Glutamatergic neuron (in vitro differentiated cells): ENCODE measurements at places on chromosomes 2 and 18.

GRCh38 chr2:177679611-177680605 is 287.3 kb downstream of the AGPS start:
- DNase-seq = no peak
- H3K4me3 ChIP-seq = no peak overlapping the region
- H3K36me3 ChIP-seq = no peaks in the 10 kb centered on the region
- H3K27ac ChIP-seq = no peak overlapping the region

GRCh38 chr2:19073522-19073921 is 284.9 kb downstream of the OSR1 start:
- no peaks in the 10 kb centered on the region for H3K36me3 ChIP-seq
- no peaks in the 10 kb centered on the region for H3K27me3 ChIP-seq
- no peak for DNase-seq
- H3K4me3 ChIP-seq = no peak overlapping the region
- H3K27ac ChIP-seq = no peak overlapping the region
- H3K4me1 ChIP-seq = no peaks in the 10 kb centered on the region

GRCh38 chr2:190927301-190927700 is 46.7 kb downstream of the GLS start:
- no peaks in the 10 kb centered on the region for H3K27me3 ChIP-seq
- H3K4me3 ChIP-seq = no peak overlapping the region
- H3K27ac ChIP-seq = no peak overlapping the region
- H3K4me1 ChIP-seq = no peaks in the 10 kb centered on the region
- DNase-seq = no peak

DNA sequence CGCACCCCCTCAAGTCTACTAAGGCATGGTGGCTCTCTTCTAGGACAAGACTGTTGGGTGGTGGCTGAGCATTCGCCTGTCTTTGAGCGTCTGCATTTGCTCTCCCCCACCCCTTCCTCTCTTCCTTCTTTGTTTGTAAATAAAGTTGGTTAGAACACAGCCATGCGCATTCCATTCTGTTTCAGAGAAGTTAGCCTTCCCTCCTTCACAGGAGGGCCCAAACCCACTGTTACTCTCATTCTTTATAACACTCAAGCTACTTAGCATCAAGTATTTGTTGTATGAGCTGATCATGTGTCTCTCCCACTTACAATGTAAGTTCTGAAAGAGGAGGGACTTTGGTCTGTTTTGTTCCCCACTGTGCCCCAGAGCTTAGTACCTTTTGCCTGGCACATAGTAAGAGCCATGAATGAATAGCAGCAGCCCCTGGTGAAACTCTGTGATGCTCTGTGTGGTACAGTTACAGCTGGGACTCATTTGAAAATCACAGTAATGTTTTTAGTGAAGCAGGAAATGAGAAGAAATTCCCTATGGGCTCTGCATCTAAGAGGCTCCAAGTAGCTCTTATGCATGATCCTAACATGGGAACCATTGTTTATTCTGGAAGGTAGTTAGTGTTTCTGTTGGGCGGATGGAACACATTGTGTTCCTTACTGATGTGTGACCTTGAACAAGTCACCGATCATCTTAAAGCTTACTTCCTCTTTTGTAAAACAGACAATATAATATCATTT is 7.7 kb downstream of the MGAT5 start:
- no peak overlapping the region for H3K4me3 ChIP-seq
- no peak for DNase-seq
- H3K27me3 ChIP-seq = peaks cover 2% of the 10 kb centered on the region
- no peaks in the 10 kb centered on the region for H3K36me3 ChIP-seq

- H3K27ac ChIP-seq = no peak overlapping the region
- H3K4me3 ChIP-seq = no peak overlapping the region
- peaks cover 5% of the 10 kb centered on the region for H3K36me3 ChIP-seq
- peaks cover 2% of the 10 kb centered on the region for H3K4me1 ChIP-seq
Measured at GRCh38 chr2:46294176-46294836, 2.9 kb upstream of the EPAS1 start.

- no peaks in the 10 kb centered on the region for H3K36me3 ChIP-seq
- DNase-seq = no peak
- peaks cover 4% of the 10 kb centered on the region for H3K4me1 ChIP-seq
- H3K27ac ChIP-seq = no peak overlapping the region
Measured at GRCh38 chr2:46229134-46230063, 67.8 kb upstream of the EPAS1 start.

GRCh38 chr18:78611869-78612268 is 367.7 kb upstream of the SALL3 start:
- no peak overlapping the region for H3K4me3 ChIP-seq
- H3K36me3 ChIP-seq = peaks cover 8% of the 10 kb centered on the region
- no peaks in the 10 kb centered on the region for H3K27me3 ChIP-seq
- H3K4me1 ChIP-seq = no peaks in the 10 kb centered on the region
- H3K27ac ChIP-seq = no peak overlapping the region
- DNase-seq = no peak

DNA sequence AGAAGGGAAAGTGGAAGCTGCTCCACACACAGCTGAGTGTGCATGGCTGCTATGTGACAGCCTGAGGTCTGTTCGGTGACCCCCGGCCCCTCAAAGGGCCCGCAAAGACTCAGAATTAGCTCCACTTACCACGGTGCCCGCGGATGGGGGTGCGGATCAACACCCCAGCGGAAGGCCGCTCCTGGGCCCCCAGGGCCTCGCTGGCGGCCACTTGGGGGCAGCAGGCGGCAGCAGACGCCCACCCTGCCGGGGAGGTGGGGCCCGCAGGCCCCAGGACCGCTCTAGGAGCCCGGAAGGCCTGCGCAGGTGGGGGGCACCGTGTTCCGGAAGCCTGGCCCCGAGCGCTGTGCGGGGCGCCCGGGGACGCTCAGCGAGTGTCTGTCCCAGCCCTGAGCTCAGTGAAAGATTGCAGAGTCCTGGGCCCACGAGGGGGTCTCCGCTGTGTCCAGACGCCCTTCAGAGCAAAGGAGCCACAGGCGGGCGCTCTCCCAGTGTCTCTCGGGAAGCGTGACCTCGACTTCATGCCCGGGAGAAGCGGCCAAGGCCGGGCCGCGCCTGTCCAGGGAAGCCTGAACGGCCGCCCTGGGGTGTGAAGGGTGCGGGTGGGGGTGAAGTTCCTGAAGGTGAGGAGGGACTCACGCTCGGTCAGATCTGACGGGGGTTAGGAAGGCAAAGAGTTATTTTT is 118.7 kb downstream of the VAPA start:
- H3K36me3 ChIP-seq = peaks cover 7% of the 10 kb centered on the region
- H3K4me3 ChIP-seq = no peak overlapping the region
- H3K4me1 ChIP-seq = peaks cover 24% of the 10 kb centered on the region
- no peak for DNase-seq

DNA sequence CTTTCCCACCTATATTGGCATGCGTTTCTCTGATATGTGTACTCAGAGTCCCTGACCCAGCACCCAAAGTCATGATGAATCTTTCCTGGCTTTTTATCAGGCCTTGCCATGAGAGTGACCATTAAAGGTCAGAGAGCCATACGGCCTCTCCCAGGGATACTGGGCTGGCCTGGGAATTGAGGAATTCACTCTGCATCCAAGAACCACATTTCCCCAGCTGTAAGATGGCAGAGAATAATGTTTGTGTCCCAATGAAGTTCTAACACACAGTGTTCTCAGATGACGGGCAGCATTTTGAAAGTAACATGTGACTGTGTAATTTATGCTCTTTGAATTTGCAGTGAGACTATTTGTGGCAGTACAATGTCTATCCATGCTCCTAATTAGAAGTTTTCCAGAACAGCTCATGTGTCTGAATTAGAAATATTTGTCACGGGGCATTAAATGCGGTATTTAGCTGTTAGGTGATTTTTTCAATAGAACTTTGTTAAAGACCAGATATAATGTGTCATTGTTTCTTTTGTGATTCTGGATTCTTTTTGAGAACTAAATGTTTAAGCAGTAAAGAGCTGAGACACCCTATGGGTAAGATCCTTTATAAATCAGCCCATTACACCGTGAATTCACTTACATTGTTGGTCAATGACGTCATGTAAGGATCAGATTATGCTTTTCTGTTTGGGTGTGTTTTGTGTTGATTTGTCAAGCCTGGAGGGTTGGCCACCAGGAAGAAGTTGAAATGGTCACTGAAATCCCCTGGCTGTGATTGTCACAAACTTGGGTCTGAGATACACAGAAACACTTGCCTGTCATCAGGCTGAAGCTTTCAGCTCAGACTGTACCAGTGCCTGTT is 7.3 kb upstream of the SLC3A1 start:
- peaks cover 2% of the 10 kb centered on the region for H3K27me3 ChIP-seq
- no peaks in the 10 kb centered on the region for H3K36me3 ChIP-seq
- H3K4me1 ChIP-seq = peaks cover 4% of the 10 kb centered on the region
- no peak for DNase-seq
- no peak overlapping the region for H3K4me3 ChIP-seq
- H3K27ac ChIP-seq = no peak overlapping the region

DNA sequence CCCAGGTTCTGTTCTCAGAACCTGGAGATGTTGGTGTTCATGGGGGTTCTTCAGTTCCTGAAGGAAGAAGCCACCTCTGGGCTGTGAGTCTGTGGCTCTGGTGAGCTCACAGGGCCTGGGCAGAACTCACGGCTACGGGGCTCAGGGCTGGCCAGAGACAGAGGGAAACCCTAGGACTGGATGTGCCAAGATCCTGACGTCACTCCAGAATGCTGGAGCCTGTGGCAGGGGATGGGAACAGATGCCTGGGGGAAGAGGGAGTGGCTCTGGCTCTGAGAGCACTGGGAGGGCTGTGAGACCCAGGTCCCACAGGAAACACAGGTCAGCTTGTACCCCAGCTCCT is at the start of gene OTOF:
TSS of gene OTOF (minus strand) at position 214 of the 343 bp plus-strand sequence.
- H3K36me3 ChIP-seq = no peaks in the 10 kb centered on the region
- no peak for DNase-seq
- no peak within 1 kb of the TSS for H3K27ac ChIP-seq
- H3K4me3 ChIP-seq = no peak within 1 kb of the TSS
- peaks cover 6% of the 10 kb centered on the region for H3K27me3 ChIP-seq

DNA sequence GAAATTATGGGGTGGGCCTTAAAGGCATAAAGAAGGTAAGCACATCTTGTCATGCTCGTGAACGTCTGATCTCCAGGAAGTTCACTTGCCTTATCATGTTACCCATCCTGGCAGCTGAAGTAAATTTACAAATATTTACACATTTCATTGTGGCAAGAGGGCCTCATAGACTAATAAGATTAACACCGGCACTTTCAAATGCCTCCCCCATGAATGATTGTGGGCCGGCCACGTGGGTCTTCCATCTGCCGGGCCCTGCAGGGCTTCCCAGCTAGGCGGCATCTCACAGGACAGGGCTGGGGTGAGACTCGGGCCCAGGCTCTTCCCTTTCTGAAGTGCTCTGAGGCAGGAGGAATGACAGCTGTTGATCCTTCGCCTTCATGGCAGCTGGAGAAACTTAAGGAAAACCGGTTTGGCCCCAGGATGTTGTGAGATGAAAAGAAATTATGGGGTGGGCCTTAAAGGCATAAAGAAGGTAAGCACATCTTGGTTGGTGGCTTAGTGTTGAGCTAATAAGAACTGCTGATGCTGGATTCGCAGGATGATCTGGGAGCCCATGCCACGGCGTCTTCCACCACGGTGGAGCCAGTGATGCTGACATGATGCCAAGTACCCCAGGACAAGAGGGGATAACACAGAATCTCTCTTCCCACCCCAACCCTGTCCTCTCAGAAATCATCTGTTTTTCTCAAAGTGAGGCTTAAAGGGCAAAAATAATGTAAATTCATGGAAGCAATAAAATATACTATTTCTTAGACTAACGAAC is 176.3 kb downstream of the SEPTIN10 start:
- DNase-seq = no peak
- peaks cover 18% of the 10 kb centered on the region for H3K36me3 ChIP-seq
- no peak overlapping the region for H3K27ac ChIP-seq
- no peaks in the 10 kb centered on the region for H3K27me3 ChIP-seq
- no peaks in the 10 kb centered on the region for H3K4me1 ChIP-seq

- no peaks in the 10 kb centered on the region for H3K4me1 ChIP-seq
- H3K36me3 ChIP-seq = no peaks in the 10 kb centered on the region
- DNase-seq = no peak
- no peak overlapping the region for H3K27ac ChIP-seq
- H3K27me3 ChIP-seq = no peaks in the 10 kb centered on the region
Measured at GRCh38 chr2:214699236-214699635, 110.2 kb downstream of the BARD1 start.

- no peak overlapping the region for H3K27ac ChIP-seq
- DNase-seq = no peak
- H3K27me3 ChIP-seq = no peaks in the 10 kb centered on the region
- H3K4me3 ChIP-seq = no peak overlapping the region
- H3K36me3 ChIP-seq = no peaks in the 10 kb centered on the region
- H3K4me1 ChIP-seq = peaks cover 8% of the 10 kb centered on the region
Measured at GRCh38 chr2:184006998-184007397, 591.3 kb upstream of the ZNF804A start.

GRCh38 chr18:10923551-10924070 is 225.8 kb downstream of the PIEZO2 start:
- H3K27me3 ChIP-seq = peaks cover 4% of the 10 kb centered on the region
- H3K36me3 ChIP-seq = no peaks in the 10 kb centered on the region
- no peak overlapping the region for H3K27ac ChIP-seq
